ENCODE measurements at places on chromosomes 7 and 10.

DNA sequence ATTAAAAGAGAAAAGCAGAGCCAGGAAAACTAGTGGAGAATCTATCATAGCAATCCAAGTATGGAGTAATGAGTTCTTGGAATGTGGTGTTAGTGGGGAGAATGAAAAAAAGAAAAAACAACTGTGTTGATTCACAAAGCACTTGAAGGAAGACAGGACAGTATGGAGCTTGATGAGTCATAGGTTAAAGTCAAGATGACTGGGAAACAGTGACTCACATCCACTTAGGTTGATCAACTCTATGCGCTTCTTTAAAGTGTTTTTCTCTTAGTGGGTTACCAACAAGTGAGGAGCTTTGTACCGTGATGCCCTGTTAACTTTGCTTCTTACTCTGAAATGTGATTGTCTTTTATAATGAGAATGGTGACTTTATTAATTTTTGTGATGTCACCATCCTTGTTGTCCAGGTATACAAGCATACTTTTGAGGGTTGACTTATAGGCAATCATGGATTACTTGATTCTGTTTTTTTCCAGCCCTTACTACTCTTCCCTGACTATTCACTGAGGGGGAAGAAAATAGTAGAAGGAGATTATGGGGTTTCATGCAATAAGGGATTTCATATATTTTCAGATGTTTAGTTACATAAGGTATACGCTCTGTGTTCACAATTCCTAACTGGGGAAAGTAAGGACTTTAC lies 32.1 kb upstream of the MDFIC start:
- no peak for DNase-seq

GRCh38 chr7:142876991-142877910 lies 8.3 kb downstream of the TRPV6 start:
- no peak for DNase-seq

DNA sequence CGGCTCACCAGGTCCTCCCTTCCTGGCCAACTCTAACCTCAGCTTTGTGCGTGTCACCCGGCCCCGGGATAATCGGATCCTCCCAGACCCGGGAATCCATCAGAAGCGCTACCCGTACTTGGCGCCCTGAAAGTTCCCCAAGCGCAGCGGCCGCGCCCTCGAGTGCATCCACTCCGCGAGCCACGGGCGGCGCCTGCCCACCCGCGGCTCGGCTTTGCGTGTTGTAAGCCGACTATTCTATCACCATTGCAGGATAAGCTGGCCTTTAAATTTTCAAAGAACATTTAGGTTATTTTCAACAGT lies 35.7 kb upstream of the EBLN1 start:
- no peak for DNase-seq

DNA sequence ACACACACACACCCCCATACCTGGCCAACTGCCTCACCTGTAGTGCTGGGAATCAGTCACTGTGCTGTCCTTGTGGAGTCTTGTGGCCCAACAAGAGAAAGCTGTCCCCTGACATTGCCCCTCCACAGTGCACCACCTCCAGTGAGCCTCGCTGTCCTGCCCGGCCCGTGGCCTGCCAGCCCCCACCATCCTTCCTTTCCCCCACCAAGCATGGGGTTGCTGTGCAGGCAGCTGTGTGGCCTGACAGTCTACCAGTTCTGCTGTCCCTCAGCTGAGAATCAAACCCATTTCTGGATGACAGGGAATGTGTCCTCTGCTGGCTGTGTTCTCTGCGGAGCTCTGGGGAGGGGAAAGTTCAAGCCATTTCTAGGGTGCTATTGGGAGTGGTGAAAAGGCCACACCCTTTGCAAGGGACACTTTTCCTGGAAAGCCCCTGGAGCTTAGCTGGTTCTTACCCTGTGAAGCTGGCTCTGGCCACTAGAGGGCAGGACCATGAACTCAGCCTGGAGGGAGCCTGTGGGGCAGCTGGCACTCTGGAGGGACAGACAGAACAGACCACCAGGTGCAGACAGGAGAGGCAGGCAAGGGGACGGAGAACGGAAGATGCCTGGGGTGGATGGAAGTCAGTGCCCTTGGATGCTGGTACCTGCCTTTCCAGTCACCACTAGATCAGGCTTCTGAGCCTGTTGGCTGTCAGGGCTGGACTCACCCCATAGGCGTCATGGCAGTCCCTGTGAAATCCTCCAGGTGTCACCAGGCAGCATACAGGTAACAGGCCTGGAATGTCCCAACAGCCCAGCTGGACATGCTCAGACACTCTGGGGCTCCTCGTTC lies 10.5 kb upstream of the MTPAP start:
- no peak for DNase-seq

DNA sequence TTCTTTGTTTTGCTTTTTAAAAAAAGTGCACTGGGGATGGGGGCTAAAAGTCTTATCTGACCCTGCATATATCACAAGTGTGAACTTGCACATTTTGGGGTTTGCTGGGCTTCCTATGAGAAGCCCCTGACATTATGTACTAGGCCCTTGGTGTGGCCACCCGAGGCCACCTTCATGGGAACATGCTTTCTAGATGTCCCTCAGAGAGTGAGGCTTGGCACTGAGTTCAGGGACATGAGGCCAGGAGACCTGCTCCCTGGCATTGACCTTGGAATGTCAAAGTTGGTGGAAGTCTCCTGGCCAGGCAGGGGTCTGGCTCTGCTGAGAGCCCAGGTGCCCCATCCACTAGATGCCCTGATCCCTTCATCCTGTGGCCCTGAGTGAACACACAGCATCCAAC lies 536.2 kb downstream of the TCERG1L start:
- DNase-seq = no peak

DNA sequence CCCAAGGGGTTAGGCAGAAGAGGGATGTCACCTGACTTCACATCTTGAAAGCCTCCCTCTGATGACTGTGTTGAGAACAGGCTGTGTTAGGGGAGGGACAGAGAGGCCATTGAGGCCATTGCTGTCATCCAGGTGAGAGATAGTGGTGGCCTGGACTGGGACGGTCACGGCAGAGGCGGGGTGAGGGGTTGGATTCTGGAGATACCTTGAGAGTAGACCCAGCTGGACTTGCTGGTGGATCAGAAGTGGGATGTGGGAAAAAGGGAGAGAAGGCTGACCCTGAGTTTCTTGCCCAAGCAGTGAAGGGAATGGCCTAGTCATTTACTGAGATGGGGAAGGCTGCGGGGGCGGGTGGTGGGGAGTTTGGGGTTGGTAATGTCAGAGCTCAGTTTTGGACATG lies 13.6 kb downstream of the MTURN start:
- DNase-seq = no peak

- no peak for DNase-seq
These were observed 5.9 kb upstream of the SUN1 start for GRCh38 chr7:826230-826917.

Data from cortex of kidney (tissue), 1 donor.